ENCODE measurements at places on chromosomes 4 and X.

GRCh38 chr4:143514497-143514896 lies 995 bp downstream of the SMARCA5 start:
- DNase-seq: peak; percentile 33

DNA sequence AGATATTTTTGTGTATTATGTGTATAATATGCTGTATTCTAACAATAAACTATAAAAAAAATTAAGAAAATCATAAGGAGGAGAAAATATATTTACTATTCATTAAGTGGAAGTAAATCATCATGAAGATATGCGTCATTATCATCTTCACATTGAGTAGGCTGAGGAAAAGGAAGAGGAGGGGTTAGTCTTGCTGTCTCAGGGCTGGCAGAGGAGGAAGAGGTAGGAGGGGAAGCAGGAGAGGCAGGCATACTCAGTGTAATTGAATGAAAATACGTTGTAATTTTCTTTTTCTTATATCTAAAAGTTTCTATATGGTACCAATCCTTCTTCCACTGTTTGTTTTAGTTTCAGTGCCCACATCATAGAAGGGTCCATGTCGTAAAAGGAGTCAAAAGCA lies 9.8 kb upstream of the TMEM185A start:
- no peak for DNase-seq

- no peak for DNase-seq
Observed at GRCh38 chr4:121784401-121784800, 16.7 kb upstream of the EXOSC9 start.

DNA sequence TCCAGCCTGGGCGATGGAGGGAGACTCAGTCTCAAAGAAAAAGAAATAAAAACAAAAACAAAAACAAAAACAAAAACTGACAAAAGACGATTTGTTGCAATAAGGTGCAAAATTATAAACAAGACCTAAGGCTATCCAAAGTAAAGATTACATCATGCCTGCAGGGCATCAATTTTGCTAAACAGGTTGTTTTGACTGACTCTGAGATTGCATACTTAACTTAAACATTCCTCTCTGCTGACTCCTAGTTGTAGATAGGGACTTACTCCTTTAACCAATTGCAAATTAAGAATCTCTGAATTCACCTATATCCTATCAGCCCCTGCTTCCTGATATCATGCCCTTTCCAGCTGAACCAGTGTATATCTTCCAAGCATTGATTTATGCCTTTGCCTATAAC lies 2687.3 kb downstream of the PCDH7 start:
- no peak for DNase-seq

- no peak for DNase-seq
Observed at GRCh38 chr4:929096-929765, 2.9 kb downstream of the GAK start.

GRCh38 chr4:89531932-89532640 lies 224.5 kb upstream of the GPRIN3 start:
- DNase-seq: no peak

- no peak for DNase-seq
Observed at GRCh38 chr4:47215759-47216158, 184.4 kb downstream of the GABRB1 start.

- DNase-seq: no peak
Observed at GRCh38 chr4:30847167-30847566, 127.0 kb downstream of the PCDH7 start.

- no peak for DNase-seq
Observed at GRCh38 chr4:161799710-161800109, 364.1 kb downstream of the FSTL5 start.
